Activated CD8-positive, alpha-beta T cell treated with anti-CD3 and anti-CD28 coated beads for 36 hours (primary cell): ENCODE measurements at places on chromosomes 7 and 10.

DNA sequence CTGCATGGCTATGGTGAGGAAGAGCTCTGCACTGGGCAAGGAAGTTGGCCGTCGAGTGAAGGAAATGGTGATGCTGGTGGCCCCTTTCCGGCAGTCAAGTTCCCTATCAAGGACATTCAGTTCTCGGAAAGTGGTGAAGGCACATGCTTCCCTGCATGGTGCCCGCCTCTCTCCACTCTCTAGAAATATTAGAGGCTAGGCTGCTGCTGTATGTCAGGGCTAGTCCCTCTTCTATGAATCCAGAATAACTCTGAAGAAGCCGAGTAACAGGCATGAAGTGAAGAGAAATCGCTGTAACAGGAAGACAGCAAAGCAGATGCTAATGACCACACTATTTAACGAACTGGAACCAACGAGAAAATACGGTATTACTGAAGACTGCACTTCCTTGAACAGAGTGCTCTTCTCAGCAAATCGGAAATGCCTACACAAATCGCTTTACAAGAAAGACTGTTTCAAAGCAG lies 5.4 kb downstream of the IDI1 start:
- peak; percentile 30 for DNase-seq

GRCh38 chr10:78225594-78225993 lies 191.9 kb downstream of the RPS24 start:
- DNase-seq: no peak

DNA sequence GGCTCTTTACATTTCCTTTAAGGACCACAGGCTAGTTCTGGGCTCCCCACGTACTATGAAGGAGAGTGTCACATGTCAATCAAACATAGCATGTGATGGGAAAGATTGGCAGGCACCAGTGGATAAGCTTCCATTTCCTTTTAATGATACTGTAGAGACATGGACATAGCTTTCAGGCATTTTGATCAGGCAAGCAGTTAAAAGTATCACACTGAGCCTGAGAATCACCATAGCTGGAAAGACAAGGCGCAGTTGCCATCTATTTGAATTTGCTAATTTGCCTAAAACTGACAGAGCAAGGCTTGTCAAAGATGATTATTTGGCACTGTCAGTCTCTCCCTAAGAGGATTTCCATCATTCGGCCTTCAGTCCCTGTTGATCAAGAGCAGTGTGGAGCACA lies 263.4 kb upstream of the TAC1 start:
- no peak for DNase-seq

- DNase-seq: no peak
Measured at GRCh38 chr10:3528271-3528670, 256.7 kb downstream of the KLF6 start.
